ENCODE measurements at places on chromosomes 3 and 15. TPM values are rescaled to one million over a fixed set of nuclear protein-coding genes. Genes with fewer than 3 reads are reported as not detected.

ISLR gene
- 8.5 TPM for total RNA-seq

RLBP1 gene
- not detected for total RNA-seq

- no peak for DNase-seq
These were observed 64.7 kb downstream of the ATP13A4 start for GRCh38 chr3:193489949-193490348.

- no peak for DNase-seq
These were observed 74.3 kb upstream of the NDN start for GRCh38 chr15:23761386-23761785.

DNA sequence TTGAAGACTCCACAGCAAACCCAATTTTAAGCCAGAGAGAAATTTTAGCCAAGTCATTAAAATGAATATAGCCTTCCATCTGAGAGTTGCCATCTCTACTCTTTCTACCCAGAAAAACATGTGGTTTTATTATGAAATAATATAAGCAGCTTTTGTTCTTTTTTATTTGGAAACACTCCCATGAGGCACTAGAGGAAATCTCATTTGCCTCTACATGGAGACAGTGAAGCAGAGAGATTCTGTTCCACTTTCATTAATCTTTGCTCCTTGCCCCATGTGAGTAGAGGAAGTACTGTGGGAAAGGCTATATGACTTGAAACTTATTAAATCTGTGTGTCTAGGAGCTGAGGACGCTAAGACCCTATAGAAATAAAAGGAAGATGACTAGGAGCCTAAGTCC, 111.1 kb downstream of the P3H2 start:
- DNase-seq = no peak

GRCh38 chr3:142088522-142088921, 60.8 kb downstream of the TFDP2 start:
- no peak for DNase-seq
